SJSA1 (cell line): ENCODE measurements at places on chromosomes 5 and 9. TPM values are rescaled to one million over a fixed set of nuclear protein-coding genes. Genes with fewer than 3 reads are reported as not detected.

Gene CDC20B
- not detected in 2 replicates for total RNA-seq

Gene RELL2
- total RNA-seq: 5.8 and 10.1 TPM in 2 replicates

Gene LCN15
- total RNA-seq: not detected in 2 replicates

Gene PCDHGA2
- 1.2 and 2.1 TPM in 2 replicates for total RNA-seq

Gene DNAI1
- total RNA-seq: not detected in 2 replicates

Gene ARHGEF28
- total RNA-seq: 13.6 and 20.2 TPM in 2 replicates

Gene ADAMTS12
- total RNA-seq: 3.9 and 9.1 TPM in 2 replicates

Gene C5orf58
- total RNA-seq: not detected in 2 replicates

Gene SPINK6
- not detected in 2 replicates for total RNA-seq

DNA sequence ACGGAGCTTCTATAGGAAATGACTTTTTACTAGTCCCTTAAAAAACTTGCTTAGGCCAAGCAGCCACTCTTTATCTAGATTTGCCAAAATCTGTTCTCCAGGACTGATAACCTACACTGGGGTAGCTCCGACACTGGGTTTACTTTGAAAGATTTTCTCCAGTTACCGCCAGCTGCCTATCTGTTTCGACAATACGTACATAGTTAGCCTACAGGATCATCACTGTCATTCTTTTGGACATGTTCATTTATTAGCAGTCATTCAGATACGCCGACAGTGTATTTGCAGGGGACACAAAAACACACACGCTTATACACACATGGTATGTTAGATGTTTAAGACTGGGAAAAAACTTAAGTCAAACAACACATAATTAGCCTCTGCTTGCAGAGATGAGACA is 225.7 kb downstream of the DCP2 start:
- DNase-seq: no peak

DNA sequence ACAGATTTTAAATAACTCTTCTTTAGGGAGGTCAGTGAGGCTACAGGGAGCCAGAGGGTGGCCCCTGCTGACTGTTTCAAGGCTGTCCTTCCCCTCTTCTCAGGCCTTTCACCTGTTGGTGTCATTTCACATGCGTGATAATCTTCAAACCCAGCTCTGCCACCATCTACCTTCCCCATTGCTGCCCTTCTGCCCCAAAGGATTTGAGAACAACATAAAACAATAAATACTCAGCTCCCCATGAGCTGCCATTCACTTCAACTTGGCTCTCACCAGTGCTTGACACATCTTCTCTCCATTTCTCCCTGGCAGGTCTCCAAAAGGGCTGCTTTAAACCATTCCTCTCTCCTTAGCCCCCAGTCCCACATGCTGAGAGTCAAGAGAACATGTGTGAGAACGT is 75.5 kb upstream of the PALM2AKAP2 start:
- no peak for DNase-seq

DNA sequence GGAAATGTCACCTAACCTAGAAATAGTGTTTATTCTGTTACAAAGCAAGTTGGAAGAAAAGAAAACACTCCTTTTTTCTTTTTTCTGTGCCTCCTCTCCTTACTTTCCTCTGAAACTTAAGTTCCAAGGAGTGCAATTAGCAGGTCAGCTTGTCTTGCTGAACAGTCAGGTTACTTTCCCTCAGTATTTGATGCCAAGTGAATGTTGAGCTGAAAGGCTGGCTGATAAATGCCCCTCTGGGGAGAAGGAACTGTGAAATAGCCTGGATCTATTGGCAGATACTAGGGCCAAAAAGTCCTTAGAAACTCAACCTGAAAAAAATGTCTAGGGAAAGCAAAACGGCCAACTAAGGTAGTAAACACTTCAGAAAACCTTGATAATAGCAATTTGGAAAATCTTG is 43.6 kb downstream of the GRIA1 start:
- DNase-seq: no peak

GRCh38 chr5:153079396-153079795 is 411.1 kb upstream of the GRIA1 start:
- no peak for DNase-seq

DNA sequence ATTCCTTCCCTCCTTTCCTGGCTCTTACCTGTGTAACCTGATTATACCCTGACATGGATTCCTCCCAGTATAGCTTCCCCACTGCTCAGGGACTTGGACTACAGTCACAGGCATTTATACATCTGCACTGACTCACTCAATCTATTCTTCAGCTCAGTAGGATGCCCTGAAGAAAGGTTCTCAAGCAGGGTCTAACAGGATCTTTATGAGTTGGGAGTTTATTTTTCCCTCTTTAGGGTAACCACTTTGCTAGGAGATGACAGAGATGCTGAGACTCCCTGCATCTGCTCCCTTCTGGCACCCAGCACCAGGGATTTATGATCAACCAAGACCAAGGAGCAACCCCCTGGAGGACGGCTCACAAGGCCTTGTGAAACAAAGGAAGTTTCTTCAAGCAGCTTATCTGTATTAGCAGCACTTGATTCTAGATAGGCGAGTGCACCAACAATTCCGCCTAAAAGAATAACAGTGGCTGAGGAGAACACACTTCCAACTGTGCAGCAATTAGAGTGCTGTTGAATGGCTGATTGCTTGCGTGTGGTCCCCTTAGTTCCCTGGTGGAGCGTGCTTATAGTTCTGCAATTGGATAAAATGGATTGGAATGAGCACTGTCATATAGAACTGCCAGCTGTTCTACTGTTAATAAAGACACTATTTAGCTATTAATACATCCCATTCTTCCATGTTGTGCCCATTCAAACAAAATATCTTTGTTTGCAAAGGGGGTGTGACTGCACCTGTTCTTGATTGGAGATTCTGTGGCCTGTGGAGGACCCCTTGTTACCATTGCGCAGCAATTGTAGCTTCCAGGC is 482.6 kb downstream of the ZNF608 start:
- no peak for DNase-seq

DNA sequence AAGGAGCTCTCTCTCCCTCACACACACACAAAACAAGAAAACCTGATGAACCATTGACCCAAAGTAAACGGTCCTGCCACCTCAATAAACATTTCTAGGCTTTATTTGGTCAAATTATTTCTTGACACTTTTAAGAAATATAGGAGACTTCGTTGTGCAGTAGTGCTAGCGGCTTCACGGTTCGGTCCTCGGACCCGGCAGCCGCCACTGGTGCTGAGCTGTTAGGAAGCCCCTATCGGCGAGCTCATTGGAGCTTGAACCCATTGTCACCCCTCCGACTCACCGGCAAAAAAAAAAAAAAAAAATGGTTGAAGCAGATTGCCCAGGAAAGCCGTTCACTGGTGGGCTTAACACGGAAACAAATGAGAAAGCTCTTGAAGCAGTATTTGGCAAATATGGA is 1695.6 kb upstream of the ACO1 start:
- no peak for DNase-seq

DNA sequence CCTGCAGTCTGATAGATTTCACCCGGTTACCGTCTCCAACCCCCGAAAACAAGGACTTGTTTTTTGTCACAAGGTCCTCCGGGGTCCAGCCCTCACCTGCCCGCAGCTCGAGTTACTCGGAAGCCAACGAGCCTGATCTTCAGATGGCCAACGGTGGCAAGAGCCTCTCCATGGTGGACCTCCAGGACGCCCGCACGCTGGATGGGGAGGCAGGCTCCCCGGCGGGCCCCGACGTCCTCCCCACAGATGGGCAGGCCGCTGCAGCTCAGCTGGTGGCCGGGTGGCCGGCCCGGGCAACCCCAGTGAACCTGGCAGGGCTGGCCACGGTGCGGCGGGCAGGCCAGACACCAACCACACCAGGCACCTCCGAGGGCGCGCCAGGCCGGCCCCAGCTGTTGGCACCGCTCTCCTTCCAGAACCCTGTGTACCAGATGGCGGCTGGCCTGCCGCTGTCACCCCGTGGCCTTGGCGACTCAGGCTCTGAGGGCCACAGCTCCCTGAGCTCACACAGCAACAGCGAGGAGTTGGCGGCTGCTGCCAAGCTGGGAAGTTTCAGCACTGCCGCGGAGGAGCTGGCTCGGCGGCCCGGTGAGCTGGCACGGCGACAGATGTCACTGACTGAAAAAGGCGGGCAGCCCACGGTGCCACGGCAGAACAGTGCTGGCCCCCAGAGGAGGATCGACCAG is 121.3 kb downstream of the DAB2IP start:
- DNase-seq: no peak

- DNase-seq: no peak
Observed at GRCh38 chr5:121954086-121954485, 7.7 kb upstream of the SRFBP1 start.

GRCh38 chr9:117403403-117403811 is 11.4 kb downstream of the ASTN2 start:
- DNase-seq: no peak

DNA sequence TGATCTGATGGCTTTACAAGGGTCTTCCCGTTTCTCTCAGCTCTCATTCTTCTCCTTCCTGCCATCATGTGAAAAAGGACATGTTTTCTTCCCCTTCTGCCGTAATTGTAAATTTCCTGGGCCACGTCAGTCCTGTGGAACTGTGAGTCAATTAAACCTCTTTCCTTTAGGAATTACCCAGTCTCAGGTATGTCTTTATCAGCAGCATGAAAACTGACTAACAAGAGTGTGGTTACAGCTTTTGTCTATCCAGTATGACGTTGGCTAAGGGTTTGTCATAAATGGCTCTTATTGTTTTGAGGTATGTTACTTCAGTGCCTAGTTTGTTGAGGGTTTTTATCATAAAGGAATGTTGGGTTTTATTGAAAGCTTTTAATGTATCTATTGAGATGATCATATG is 501.6 kb downstream of the CAAP1 start:
- no peak for DNase-seq

DNA sequence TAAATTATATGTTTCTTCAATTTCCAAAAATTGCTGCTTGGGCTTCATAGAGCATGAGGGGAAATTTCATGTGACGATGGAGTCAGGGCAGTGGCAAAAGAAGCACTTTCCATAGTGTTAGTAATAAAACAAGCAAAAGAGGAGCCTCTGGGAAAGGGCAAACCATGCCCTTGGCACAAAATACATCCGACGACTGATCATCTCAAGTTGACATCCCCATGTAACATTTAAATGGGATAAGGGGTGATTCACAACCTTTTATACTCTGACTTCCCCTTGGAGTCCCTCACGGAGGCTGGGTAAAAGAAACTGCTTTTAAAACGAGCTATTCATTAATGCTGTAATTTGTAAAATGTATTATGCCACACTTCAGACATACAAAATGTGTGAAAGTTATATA is 161.4 kb upstream of the DMRT1 start:
- DNase-seq: no peak

- DNase-seq: no peak
Observed at GRCh38 chr9:92762196-92762595, 2.4 kb downstream of the BICD2 start.

GRCh38 chr5:156147261-156147943 is 179.6 kb upstream of the SGCD start:
- DNase-seq: no peak
